ENCODE measurements at places on chromosomes 2 and 18.

GRCh38 chr2:86760371-86760770 is 30.3 kb downstream of the CD8A start:
- DNase-seq = no peak

DNA sequence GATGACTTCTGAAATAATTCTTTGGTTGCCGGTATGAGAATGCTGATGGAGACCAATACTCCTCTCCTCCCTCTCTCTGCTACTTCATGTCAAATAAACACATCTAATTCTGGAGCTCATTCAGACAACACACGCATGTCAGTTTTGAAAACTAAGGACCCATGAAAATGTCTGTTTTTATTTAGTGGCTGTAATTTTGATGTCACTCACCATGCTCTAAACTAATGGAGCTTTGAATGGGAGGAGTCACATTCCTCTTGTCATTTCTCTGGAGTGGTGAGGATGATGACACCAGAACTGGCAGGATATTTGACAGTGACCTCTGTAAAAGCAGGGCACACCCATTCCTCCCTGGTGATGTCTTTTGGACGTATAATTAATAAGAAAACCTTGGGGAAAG is 163.0 kb downstream of the PHLPP1 start:
- no peak for DNase-seq

DNA sequence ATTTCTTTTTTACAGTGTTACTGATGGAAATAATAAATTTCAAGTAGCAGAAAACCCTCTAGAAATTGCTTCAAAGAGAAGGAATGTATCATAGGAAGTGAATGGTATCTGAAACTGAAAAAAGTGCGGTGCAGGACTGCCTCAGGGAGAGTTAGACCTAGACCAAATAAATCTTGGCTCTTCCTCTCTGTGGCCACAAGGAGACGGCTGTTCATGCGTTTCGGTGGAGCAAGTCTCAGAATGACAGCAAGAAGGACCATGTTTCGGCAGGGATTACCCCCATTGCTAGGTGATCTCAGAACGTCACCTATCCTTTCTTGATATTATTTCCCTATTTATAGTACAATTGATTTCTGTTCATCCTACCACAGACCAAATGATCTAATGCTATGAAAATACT is 522.3 kb downstream of the SOX11 start:
- no peak for DNase-seq

GRCh38 chr2:188979187-188980114 is 5.3 kb downstream of the COL3A1 start:
- no peak for DNase-seq

- DNase-seq = no peak
Measured at GRCh38 chr2:177143444-177143843, 69.2 kb upstream of the HNRNPA3 start.

GRCh38 chr2:29317077-29317517 is 201.9 kb downstream of the CLIP4 start:
- DNase-seq = no peak

DNA sequence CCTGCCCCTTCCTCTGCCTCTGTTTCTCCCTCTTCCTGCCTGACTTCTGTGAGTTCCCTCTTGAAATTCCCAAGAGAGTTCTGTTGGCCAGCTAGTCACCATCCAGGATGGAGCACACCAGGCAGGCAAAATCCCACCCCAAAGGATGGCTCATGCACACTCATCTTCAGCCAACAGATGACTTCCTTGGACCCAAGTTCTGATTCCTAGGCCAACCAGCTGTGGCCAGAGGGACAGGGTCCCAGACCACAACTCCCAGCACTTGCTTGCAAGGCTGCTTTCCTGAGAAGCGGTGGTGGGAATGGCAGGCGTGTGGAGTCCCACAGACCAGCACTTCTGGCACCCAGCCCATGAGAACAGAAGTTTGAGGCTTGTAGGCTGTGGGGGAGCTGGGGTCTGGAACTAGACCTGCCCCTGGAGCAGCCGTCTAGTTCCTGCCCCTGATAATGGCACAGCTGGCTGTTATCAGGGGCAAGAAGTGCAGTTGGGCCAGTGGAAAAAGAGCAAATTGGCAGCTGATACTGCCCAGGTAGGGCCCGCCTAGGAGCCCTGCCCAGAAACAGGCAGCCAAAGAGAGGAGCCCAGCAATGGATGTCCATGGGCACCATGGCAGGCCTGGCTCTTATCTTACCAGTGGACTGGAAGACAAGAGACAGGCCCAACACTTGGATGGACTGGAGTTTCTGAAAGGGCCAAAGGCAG is 56.7 kb downstream of the CYP26B1 start:
- no peak for DNase-seq

GRCh38 chr2:189178054-189178453 is 1.5 kb downstream of the COL5A2 start:
- no peak for DNase-seq

- no peak for DNase-seq
Measured at GRCh38 chr2:240921995-240922244, 15.8 kb downstream of the CROCC2 start.

GRCh38 chr2:208127090-208127489 is 2.5 kb downstream of the CRYGC start:
- DNase-seq = no peak

DNA sequence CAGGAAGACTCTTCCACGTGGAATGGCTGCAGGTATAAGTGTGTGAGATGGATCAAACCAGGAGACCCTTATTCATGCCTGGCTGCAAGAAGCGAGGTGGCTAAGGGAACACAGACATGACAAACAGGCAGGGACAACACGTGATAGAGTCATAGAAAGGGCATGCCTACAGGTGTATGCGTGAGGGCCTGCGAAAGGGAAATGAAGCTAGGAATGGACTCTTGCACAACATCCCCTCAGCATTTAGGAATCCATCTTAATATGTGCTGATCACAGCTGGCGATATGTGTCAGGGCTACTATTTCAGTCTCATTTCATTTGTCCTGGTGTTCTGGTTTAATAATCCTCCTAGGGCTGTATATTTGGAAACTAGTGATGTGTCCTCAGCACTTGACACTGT is 291.2 kb downstream of the MYT1L start:
- DNase-seq = no peak
